ENCODE measurements at places on chromosomes 7 and 10.

DNA sequence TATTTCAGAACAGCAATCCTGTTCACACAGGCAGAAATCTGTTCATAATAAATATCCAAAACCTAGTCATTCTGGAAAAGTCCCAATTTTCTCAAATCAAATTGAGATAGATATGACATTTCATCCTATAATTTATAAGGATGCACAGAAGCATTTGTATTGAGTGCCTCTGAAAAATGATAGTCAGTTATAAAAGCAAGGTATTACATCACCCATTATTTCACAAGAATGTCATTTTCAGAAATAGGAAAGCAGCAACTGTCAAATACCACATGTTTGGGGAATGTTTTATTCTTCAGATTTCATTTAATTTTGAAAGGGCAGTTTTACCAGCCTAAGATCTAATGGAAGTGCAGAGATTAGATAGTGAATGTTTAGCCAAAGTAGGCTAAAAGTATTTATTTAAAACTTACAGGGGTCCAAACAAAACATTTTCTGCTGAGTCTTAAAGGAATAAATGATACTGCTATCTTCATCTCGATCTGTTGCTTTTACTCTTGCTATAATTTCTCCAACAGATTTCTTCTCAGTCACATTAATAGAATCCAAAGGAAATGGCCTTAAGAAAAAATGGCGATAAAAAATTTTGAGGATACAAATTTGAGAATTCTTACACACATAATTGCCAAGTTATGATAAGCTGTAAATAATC, 185.8 kb downstream of the HGF start:
- no peak for DNase-seq

DNA sequence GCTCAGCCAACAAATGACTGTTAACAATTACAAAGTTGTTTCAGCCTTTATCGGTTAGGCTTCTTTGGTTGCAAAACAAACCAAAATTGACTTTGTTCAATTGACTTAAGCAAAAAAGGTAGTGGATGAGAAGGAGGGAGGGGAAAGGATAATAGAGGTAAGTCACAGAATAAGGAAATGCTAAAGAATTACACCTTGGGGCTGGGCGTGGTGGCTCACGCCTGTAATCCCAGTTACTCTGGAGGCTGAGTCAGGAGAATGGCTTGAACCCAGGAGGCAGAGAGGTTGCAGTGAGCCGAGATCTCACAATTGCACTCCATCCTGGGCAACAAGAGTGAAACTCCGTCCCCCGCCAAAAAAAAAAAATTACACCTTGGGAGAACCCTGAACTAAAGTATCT, 41.4 kb downstream of the AHCYL2 start:
- DNase-seq: no peak

- no peak for DNase-seq
Measured at GRCh38 chr7:64045301-64046040, at the start of gene ZNF727. Gene ZNF727 (plus strand): TSS chr7:64045434. CDS start chr7:64045622, 188 bp downstream.

DNA sequence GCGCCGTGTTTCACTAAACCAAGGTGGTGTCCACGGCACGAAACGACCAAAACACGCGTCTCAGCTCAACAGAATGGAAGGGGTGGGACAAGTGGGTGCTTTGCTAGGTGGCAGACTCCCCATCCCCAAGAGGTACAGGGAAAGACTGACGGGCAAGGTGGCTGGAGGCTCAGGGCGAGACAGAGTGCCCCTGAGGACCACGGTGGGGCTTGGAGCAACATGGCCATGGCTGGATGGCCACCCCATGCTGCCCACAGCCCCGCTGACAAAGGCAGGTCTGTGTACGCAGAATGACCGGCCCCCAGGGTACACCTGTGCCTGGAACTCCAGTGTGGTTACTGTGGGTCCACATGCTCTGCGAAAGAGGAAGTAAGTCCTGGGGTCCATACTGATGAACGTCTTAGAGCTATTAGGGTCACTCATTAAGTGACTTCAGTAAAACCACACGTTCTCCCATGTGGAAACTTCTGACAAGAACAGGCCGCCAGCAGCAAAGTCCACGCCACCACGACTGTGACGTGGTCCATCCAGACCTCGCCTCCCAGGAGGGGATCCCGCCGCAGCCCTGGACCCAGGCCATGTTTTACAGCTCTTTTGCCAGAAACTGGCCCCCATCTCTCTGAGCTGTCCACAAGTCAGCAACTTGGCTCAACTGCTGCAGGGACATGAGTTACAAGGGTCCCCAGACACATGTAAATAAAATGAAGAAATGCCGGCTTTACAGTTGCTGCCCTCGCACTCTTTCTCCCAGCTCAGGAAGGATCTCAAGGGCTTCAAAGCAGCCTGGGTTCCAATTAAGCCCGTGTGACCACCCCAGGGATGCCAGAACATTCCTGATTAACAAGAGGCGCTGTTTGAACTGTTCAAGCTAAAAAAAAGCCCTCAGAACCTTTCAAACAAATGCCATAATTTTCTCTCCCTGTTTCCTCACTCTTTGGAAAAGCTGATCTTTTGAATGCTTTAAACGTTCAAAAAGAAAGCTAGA, 66.8 kb downstream of the MAD1L1 start:
- DNase-seq: no peak

DNA sequence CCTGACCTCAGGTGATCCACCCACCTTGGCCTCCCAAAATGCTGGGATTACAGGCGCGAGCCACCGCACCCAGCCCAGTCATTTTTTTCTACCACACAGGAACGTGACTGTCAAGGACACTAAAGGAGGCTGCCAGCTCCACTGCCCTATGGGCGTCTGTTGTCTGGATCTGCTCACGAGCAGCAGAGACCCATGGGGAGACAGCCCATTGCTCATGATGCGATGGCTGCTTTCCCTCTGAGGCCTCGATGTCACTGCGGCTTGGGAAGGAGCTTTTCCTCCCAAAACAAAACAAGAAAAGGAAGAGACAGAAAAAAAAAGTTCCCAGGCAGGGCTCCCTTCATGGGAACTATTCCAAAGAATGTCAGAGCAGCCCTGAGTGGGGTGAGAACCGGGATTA, 70.5 kb downstream of the DENND2A start:
- DNase-seq: no peak

DNA sequence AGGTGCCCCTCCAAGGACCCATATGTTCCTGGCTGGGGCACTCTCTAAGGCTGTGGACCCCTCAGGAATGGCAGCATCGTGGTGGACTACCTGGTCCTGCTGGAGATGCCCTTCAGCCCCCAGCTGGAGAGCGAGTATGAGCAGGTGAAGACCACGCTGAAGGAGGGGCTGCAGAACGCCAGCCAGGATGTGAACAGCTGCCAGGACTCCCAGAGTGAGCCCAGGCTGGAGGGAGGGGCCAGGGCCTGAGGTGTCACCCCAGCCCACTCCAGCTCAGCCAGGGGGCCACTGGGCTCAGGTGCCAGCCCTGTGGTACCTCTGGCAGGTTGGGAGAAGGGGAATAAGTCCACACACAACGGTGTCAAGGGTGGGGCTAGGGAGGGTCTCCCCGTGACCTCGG, 4.7 kb upstream of the MUC12 start:
- DNase-seq: no peak

Data from stimulated activated CD8-positive, alpha-beta memory T cell treated with anti-CD3 and anti-CD28 coated beads, Interleukin-7, amount 100 ng/mL, for 1 hour (primary cell).